GOT3 (cell line): ENCODE measurements at places on chromosomes 6 and 20.

DNA sequence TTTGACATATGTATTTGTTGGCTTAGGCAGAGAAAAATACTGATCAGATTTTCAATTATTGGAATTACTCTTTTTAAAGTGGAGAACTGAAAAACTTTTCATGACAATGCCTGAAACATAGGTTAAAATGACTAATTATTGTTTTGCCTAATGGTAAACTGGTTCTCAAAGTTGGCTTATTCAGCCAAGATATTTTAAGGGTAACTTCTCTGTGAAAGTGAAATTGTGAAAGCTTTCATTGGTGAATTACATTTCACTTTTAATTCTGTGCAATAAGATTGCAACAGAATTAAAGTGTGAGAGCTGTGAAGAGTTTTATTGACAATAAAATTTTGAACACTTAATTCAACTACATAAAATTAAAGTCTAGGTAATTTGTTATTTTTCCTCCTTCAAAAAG, 24.5 kb downstream of the KIAA0408 start:
- no peak for DNase-seq

DNA sequence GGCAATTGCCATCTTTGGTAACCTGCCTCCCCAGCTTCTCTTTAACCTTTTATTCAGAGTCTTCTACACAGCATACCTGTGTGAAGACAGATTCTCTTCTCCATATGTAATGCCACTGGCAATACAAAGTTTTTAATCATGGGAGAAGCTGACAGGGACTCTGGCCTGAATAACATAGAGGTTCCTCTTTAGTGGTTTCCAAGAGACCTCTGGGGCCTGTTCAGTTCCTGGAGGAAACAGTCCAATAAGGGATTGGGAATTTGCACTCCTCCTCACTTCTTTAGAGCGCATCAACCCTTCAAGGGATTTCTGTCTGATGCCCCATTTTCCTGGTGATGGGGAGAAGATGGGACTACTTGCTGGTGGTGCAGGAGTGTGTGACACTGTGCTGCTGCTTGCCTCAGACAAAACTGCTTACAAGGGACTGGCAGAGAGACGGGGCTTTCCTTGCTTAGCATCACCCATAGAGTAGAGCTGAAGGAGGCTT, 1.4 kb downstream of the RIMS1 start:
- no peak for DNase-seq

GRCh38 chr20:4113615-4114603, 98.6 kb upstream of the RNF24 start:
- DNase-seq: no peak

DNA sequence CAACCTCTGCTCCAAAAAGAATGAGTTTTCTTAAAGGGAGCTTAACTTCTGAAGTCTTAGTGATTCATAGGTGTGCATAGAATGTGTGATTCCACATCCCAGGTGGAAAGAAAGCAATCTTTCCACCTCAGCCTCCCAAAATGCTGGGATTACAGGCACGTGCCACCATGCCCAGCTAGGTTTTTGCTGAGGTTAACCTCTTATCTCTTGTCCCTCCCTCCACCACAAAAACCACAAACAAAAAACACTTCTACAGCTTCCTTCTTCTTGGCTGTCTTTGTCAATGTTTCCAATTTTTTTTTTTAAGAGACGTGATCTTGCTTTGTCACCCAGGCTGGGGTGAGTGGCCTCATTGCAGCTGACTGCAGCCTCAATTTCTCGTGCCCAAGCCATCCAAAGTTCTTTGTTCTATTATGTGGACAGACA, 8.1 kb upstream of the CSE1L start:
- DNase-seq: no peak

DNA sequence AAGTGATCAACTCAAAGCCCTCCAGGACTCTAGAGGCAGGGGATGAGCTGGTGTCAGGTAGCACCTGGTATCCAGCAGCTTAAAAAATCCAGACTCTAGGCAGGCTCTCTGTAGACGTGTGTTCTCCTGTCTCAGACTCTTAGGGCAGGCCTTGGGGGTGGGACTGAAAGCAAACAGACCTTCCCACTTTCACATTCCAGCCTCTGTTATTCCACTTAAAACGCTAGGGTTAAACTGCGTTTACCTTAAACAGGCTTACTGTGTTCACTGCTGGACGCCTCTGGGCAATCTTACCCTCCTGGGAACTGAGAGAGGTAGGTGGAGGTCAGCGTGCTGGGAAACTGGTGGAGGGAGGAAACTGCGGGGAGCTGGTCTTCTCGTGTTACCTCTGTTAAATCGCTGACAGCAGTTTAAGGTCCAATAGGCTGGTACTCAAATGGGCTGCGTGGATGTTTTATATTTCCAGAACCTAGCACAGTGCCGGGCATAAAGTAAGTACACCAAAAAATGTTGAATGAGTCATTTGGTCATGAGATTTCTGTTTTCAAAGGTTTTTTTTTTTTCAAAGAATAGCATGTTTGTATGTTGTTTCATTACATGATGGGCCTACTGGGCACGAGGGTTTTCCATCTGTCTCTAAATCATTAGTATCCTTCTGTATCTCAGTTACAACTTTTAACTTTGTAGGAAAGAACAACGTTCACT, at the start of gene GCNT2:
Gene GCNT2, plus strand, starts transcription at position 248 of the 705 bp plus-strand sequence. CDS start 7,561 bp downstream, outside the sequence.
- DNase-seq: no peak

DNA sequence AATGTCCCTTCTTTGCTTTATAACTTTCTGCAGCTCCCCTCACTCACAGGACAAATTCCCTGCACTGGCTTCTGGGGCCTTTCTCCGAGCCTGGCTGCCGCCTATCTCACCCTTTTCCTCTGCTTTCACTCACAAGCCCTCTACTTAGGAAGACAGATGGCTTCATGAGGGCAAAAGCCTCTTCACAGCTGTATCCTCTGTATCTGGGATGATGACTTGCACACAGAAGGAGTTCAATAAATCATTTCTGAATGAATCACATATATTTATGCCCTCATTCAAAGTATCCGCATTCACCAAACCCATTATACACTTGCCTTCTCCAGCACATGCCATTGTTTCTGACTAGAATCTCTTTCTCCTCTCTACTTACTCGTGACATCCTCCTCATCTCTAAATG, 159.0 kb upstream of the RIPOR2 start:
- DNase-seq: no peak

DNA sequence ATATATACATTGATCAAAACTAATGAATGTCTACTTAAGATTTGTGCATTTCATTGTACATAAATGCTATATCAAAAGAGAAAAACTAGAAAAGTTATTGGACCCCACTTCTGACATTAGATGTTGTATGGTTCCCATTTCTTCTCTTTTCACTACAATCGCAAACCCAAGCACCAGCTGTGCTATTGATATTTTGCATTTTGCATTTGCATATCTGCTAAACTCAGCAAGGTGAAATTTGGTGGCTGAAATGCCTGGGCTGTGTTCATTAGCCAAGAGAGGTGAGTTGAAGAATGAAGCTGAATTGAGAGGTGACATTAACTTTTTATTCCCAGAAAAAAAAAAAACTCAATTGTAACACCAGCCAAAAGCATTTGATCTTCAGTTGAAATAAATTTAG, 232.1 kb upstream of the TENT5A start:
- no peak for DNase-seq

- no peak for DNase-seq
Observed at GRCh38 chr20:37446286-37447032, 74.6 kb upstream of the NNAT start.

DNA sequence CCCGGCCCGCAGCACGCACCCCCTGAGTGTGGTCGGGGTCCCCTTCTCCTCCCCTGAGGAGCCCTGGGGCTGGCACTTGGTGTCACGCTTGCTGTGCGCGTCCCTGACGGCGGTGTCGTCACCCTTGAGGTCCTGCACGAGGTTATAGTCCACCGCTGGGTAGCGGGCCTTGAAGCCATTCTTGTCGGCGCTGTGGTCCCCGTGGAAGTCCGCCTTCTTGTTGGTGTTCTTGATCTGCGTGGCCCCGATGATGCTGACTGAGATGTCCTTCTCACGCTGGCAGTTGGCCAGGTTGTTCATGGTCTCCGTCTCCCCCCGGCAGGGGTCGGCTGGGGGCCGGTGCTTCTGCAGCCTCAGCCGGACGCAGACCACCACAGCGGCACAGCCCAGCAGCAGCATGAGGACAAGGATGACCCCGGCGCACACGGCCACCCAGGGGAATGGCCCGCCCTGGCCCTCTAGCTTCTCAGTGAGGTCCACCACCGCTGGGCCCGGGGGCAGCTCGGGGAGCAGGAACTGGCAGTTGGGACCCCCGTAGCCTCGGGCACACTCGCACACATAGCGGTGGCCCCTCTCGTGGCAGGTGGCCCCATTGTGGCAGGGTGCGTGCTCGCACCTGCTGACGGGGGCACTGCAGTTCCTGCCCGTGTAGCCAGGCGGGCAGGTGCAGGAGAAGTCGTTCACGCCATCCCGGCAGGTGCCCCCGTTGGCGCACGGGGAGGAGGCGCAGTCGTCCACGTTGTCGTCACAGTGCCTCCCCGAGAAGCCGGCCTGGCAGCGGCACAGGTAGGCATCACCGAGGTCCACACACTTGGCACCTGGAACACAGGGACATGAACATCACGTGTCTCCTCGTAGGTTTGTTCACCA, 7.4 kb downstream of the DLL1 start:
- no peak for DNase-seq

- no peak for DNase-seq
Observed at GRCh38 chr6:168527451-168528210, 86.6 kb downstream of the SMOC2 start.

- no peak for DNase-seq
Observed at GRCh38 chr6:83417880-83418663, 12.8 kb downstream of the ME1 start.

DNA sequence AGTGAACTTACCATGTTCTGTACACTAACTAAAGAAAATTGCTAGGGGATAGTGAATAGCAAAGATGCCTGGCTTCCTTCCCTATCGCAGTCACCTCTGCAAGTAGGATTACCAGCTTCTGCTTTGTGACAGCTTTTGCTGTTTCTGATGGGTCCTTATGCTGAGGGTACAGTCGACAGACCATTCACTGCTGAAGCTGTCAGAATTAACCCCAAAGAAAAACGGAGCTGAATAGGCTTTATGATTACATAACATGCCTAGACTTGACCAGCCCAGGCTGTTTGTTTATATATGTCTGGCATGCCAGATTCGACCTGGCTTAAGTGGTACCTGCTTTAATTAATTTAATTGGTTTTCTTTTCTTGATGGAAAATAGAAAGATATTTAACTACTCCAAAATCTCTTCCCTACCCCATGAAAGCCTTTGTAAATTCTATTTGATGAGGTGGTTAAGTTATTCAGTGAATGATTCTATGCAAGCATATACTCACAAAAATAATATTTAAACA, 21.7 kb upstream of the PRELID3B start:
- no peak for DNase-seq

GRCh38 chr20:11935212-11936154, 17.8 kb downstream of the BTBD3 start:
- no peak for DNase-seq

GRCh38 chr20:16929756-16930155, 181.6 kb downstream of the OTOR start:
- DNase-seq: no peak

GRCh38 chr20:20466341-20466879, 98.5 kb downstream of the INSM1 start:
- no peak for DNase-seq

DNA sequence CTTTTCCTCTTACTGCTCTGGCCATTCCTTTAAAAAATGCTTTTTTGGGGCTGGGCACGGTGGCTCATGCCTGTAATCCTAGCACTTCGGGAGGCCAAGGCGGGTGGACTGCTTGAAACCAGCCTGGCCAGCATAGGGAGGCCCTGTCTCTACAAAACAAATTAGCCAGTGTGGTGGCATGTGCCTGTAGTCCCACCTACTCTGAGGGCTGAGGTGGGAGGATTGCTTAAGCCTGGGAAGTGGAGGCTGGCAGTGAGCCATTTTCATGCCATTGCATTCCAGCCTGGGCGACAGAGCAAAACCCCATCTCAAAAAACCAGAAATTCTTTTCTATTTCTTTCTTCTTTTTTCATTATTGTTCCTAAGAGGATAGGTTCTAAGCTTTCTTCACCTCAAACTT, 36.9 kb upstream of the RNF144B start:
- DNase-seq: no peak

DNA sequence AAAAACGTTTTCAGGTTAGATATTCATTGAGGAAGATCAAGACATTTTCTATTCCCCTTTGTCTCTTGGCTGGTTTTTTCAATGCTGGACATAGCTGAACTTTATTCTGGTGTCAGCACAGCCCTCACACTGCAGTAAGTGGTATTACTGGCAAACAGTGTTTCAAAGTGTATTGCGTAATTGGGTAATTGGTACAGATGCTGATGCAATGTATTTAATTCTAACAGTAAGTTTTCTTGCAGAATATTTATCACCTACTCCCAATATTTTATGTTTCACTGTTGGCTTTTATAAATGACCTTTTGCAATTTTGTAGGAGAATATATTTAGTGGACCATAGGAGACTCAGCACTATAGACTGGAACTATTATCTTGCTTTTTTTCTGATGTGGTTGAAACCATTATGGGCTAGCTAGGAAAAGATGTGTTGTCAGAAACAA, 287.6 kb upstream of the SOX4 start:
- DNase-seq: no peak

DNA sequence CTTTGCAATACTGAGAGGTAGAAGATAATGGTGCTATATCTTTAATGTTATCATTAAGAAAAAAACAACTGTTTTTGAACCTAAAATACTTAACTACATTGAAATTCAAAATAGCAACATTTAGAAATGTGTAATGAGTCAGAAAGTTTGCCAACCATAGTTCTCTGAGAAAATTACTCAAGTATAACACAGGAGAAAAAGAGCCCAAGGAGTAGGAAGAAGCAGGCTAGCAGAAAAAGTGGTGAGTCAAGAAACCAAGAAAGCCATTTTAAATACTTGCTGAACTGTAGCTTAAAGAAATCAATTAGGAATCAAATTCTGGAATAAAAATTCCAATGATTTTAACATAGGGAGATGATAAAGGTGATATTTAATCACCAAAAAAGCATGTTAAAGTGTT, 181.0 kb upstream of the RSPO3 start:
- no peak for DNase-seq

DNA sequence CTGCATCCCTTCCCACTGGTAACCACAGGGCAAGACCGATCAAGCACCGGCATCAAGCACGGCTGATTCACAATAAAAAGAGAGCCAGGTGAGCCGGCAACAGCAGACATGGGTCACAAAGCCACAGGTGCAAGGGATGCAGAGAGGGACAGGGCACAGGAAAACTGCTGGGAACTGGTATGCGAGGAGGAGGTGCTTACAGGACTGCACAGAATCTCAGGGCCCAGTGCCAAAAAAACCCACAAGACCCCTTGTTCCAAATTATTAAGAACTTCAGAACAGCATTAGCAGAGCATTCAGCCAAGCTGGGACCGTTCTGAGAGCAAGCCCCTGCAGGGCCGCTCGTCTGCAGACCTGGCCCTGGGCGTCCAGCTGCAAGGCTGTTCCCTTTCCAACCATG, 35.4 kb downstream of the BFSP1 start:
- DNase-seq: no peak
